ENCODE measurements at places on chromosomes 6 and 20.
A peak's percentile ranks its signal among the peaks of the same experiment; 100 is the strongest.

DNA sequence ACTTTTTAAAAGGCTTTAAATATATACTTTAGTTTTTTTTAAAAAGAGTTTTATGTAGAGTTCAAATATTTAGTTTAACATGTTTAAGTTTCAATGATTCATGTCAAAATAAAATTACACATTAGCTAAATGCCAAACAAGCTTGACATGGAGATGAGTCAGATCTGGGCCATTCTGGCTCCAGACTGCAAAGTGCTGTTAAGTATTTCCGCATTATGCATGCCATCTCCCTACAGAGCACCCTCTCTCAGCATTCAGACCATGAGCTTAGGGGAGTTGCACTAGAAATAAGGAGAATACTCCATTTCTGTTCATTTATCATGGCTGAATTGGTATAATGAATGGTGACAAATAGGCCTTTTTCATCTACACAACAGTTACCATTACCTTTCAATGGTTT is 21.5 kb upstream of the HS3ST5 start:
- DNase-seq = no peak

GRCh38 chr6:31775633-31776484 is 1.3 kb downstream of the VWA7 start:
- DNase-seq = no peak

DNA sequence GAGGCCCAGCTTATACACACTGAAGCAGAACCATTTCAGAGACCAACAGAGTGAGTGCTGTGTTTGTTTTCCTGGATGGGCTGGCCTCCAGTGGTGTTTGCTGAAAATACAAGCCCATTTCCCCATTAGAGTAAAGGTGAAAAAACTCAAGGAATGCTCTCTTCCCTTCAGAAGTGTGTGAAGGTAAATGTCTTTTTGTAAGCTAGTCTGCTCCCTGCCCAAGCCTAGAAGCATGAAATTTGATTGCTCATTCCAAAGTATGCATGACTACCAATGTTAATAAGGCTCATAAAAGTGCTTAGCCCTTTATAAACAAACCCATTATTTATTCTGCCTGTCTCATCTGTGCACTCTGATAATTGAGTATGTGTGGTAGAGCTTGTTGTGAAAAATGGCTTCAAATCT is 59.1 kb downstream of the ADGRF1 start:
- DNase-seq = no peak

DNA sequence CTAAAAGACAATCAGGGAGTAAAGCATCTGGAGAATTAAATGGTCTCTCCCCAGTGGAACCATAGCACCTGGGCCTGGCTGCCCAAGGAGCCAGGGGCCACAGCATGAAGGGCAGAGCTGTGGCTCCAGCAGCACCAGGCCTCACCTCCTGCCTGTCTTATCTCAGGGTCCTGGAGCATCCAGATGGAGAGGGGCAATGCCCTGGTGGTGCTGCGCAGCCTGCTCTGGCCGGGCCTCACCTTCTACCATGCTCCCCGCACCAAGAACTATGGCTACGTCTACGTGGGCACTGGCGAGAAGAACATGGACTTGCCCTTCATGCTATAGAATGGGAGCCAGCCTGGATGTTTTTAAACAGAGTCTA is 17.0 kb downstream of the MRPS18A start:
- DNase-seq = no peak

GRCh38 chr20:49483696-49484123 is 1.2 kb upstream of the KCNB1 start:
- no peak for DNase-seq

DNA sequence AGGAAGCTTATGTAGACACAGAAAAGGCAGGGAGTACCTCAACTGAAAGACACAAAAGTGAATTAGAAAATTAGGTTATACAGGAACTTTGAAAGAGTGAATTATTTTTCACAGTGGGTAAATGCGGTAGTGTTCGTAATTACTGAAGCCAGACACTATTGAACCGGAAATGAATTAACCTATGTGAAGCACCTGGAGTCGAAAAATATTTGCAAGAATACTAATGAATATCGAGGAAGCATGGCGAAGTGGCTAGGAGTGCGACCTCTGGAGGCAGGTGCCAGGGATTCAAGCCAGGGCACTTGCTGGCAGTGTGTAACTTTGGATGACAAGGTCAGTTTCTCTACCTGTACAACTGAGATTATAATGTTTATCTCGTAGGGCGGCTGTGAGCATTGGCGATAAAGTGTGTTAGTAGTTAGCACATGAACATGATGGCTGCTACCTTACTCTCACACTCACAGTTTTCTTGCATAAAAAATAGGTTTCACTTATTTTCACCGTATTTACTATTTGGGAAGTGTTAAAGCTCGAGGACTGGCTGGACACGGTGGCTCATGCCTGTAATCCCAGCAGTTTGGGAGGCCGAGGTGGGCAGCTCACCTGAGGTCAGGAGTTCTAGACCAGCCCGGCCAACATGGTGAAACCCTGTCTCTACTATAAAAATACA is 567 bp upstream of the SLC18B1 start:
- DNase-seq = peak; percentile 81

DNA sequence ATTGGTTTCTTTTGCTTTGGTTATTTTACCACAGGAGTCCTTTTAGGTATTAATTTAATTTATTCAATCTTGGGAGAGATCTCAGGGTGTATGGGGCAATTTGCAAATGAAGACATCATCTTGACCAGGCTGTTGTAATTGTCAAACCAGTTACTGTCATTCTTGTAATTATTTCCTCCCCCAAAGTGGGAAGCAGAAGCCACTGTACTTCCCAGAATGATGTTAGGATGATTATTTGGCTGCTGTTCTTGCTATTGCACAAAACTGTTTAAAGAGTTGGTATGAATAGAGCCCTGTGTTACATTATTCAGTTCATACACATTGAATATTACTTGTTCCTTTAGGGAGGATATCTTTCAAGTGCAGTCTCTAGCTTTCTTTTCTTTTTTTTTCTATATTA is 1.7 kb downstream of the TAAR6 start:
- DNase-seq = no peak

GRCh38 chr20:62066339-62066982 is 780 bp upstream of the TAF4 start:
- peak; percentile 54 for DNase-seq

GRCh38 chr6:16540804-16541752 is 220.2 kb downstream of the ATXN1 start:
- peak; percentile 14 for DNase-seq

- DNase-seq = peak; percentile 76
These were observed 2.5 kb upstream of the HLA-DRA start for GRCh38 chr6:32436995-32437836.

GRCh38 chr20:19974630-19975435 is 42.3 kb upstream of the NAA20 start:
- no peak for DNase-seq

- DNase-seq = no peak
These were observed 37.6 kb upstream of the TENT5A start for GRCh38 chr6:81790034-81790433.

- DNase-seq = no peak
These were observed 17.2 kb upstream of the PREX1 start for GRCh38 chr20:48844996-48845395.

GRCh38 chr6:168715643-168716481 is 274.9 kb downstream of the SMOC2 start:
- DNase-seq = no peak

DNA sequence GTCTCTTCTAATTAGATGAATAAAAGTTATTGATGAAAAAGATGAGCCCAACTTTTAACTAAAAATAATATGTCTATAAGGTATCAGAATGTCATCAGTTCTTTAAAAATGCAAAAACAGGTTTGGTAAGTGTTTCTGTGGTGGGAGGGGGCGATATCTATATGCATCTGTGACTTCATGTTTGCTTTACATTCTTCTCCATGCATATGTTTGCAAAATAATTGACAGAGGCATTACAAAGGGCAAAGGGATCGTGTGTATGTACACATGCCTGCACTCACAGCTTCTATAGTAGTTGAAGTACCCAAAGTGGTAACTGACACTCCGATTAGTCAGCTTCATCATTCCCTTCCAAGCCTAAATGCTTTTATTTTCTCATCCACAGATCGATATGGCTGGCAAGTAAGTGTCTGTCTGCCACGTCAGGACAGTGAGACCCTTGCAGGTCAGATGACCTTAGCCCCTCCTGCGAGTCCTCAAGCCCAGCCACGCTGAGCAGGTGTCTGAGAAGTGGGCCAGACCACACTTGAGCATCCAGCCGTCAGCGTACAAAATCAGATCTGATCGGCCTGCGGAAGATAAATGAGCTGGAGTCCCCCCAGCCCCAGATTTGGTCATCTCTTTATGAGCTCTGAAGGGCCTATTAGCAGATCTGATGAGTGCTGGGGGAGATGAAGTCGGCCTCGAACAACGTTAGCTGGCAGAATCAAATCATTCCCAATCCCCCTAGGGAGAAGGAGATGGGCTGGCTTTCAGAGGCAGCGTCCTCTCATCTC is 369.1 kb downstream of the MAFB start:
- DNase-seq = no peak

- no peak for DNase-seq
These were observed 262.0 kb upstream of the RIN2 start for GRCh38 chr20:19495905-19496703.

GRCh38 chr6:81606965-81607381 is 145.5 kb downstream of the TENT5A start:
- DNase-seq = no peak

DNA sequence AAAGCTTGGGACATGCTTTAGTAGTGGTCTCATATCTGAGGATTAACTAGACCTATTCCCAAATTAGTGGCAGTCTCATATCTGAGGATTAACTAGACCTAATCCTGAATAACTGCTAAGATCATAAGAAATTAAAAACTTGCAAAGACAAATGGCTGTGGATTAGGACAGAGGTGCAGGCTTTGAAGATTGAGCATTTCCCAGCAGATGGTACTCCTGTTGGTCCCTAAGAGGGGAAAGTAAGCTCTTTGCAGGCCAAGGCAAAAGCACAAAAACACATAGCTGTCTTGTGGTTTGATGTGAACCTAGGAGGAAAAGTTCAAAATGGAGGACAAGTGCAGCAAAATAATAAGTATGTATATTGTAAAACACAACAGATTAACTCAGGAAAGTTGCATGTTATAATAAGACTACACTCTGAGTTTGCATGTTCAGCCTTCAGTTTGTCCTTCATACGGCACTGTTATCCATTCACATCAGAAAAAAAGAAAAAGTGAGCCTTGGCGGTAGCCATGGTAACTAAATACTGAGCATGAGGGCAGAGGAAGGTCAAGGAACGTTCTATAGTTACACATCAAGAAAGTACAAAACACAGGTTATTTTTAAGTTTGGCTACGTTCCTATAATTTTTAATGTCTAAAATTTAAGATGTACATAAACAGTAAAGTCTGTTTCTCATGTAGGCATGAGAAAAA is 62.8 kb downstream of the FILIP1 start:
- no peak for DNase-seq

DNA sequence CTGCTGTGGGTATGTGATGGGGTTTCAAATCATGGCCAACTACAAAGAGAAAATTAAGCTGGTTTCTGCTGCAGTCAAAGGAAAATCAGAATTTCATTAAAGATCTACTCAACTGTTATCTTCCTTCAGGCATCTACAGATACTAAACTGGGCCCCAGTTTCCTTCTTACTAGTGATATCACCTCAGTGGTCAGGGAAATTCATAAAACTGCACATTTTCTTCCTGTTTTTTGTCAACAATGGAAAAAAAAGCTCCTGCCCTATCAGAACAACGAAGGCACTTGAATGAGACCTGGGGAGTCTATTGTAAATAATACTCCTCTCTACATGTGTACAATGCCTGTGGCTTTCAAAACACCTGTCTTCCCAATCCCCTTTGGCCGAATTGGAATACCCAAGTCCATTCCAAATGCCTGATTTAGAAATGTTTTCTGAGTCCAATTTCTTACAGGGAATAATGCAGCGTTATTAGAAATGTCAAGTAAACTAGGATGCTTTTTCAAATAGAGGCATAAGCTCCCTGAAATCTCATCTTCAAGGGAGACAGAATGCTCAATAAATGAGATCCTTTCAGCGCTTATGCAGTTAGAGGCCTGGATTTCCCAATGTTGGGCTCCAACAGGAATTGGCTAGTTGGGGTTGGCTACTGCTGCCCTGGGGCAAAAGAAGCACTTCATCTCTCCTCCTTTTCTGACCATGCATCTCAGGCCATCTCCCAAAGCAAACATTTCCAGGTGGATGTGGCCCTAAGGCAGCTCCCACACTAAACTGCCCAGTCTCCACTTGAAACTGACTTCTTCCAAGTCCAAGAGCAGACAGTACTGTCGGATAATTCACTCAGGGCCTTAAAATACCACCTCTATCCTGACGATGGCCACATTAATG is 143.3 kb downstream of the NFATC2 start:
- peak; percentile 82 for DNase-seq

GRCh38 chr20:45115386-45115774 is 406 bp upstream of the WFDC5 start:
- no peak for DNase-seq

- no peak for DNase-seq
These were observed 28.0 kb downstream of the ID4 start for GRCh38 chr6:19865178-19865577.

- DNase-seq = no peak
These were observed 348.3 kb downstream of the FRK start for GRCh38 chr6:115712291-115712961.

- DNase-seq = no peak
These were observed 20.2 kb downstream of the COL11A2 start for GRCh38 chr6:33171880-33172687.

DNA sequence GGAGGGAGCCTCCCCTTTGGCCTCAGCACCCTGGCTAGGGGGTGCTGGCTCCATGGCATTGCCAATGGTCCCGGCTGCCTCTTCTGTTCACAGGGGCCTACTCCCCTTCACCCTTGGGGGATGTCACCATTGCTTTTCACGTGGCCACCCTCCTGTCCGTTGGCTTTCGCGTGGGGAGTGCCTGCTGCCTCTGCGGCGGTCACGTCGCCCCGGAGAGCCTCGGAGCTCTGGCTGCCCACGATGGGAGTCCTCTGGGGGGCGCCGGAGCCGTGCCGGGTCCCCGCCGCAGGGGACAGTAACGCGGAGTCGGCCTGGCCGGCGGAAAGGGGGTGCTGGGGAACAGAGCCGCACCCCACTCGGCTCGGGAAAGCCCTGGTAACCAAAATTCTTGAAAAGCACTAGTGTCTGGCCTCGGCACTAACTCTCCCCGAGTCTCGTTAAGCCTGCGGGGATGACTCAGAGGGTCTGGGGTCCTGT is 661 bp upstream of the HEBP2 start:
- peak; percentile 36 for DNase-seq

DNA sequence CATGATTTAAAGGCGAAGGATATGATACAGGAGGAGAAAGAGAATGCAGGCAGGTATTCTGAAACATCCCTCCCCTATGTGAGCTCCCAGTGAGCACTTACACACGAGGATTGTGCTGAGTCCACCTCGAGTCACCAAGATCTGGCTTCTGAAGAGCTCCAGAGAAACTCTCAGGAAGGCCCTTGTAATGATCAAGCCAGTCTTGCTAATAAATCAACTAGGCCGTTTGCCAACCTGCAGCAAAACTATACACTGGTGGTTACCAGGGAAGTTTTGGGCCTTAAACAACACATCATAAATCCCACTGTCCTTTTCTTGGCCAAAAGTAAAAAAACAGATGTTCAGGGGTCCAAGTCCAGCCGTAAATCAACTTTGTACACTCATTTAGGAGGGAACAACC is 79.2 kb downstream of the STXBP5 start:
- no peak for DNase-seq

- no peak for DNase-seq
These were observed 79.5 kb downstream of the CDH4 start for GRCh38 chr20:61331543-61331942.

All from activated CD4-positive, alpha-beta T cell treated with anti-CD3 and anti-CD28 coated beads, Interleukin-10, Interleukin-2, amounts not matched to agents 100 ng/mL and 50 ng/mL, durations not matched to agents 16 hours and 8 hours (primary cell).